Hepatic stellate cell (primary cell): ENCODE measurements at places on chromosomes 13 and 19.
A peak's percentile ranks its signal among the peaks of the same experiment; 100 is the strongest.

DNA sequence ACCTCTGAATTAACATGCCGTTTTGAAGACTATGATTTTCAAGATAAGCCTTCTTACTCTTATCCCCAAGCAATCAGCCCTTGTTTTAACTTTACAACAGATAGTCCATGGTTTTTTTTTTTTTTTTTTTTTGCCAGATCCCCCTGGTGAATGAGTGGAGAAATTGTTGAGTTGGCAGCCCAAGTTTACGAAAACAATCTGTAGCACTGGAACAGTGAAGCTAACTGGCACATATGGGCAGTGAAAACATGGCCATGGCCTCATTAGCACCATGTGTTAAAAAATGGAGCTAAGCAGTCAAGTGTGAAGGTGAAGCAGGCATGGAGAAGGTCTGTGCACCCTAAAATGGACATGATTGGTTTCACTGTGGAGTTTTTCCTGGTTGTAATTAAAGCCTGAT, 812.1 kb upstream of the MIR17HG start:
- no peak for DNase-seq

DNA sequence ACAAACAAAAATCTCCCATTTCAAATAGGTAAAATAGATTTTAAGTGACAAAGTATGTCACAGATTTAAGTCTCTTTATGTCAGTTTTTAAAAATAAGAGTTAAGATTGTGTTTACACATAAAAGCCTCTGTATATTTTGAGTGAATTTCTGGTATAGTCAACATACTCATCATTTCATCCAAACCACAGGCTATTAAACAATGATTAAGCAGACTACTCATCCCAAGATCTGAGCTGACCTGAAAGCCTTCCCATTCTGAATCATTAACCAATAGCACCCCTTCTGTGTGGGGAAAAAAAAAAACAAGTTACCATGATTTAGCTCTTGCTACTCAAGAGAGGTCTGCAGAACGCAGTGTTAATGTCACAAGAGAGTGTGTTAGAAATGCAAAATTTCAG, 284.4 kb upstream of the NBEA start:
- peak; percentile 6 for DNase-seq

DNA sequence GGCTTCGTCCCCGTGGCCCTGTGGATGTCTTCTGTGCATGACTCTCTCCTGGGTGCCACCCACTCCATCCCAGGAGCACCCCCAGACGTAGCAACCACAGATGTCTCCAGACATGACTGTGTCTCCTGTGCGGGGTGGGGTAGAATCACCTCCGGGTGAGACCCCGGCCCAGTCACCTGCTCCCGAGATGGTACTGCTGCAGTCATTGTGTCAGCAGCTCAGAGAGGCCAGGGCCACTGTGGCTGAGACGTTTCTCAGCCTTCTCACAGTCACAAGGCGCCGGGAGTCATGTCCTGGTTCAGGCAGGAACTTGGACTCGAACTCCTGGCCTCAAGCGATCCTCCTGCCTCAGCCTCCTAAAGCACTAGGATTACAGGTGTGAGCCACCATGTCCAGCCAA, 16.6 kb downstream of the NCLN start:
- no peak for DNase-seq

GRCh38 chr13:79673310-79673992, 192.5 kb downstream of the NDFIP2 start:
- no peak for DNase-seq

- no peak for DNase-seq
Measured at GRCh38 chr13:30156270-30156669, 151.1 kb downstream of the KATNAL1 start.

DNA sequence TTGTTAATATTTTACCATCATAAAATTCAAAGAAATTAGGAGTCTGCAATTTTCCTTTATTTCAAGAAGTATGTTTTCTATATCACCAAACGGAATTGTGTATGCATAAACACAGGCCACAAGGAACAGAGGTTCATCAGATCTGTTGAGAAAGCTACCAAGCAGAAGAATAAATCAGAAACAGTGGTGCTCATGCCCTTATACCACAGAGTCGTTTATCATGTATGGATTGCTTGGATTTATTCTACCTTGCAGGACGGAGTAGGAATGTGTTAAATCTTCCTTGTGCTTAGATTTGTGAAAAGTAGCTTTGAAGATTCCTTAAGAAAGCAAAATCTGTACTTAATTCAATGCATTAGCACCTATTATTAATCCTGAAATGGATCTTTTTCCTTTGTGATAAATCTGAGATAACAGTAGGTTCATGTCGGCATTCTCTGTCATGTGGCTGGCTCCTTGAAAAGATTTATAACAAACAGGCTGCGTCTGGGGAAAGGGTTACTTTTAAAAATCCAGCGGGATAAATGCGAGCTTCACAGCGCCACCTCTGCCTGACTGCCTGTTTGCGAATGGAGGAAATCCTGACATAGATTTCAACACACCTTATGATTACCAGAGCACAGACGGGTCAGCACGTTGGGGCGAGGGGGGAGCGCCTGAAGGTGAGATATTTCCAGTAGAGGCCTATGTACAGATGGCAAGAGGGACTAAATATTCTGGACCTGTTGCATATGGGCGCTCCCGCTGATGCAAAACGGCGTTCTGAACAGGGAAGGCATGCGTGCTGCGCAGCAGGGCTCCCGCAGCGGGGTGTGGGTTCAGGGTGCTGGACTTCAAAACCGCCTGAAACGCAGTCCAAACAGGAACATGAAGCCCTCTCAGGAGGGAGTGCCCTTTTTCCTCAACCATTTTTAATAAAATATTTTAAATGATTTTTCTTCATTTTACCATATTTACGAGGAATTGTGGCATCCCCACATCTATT, 445.5 kb upstream of the SGCG start:
- DNase-seq: no peak

GRCh38 chr13:41603917-41604316, 146.6 kb downstream of the RGCC start:
- DNase-seq: no peak

DNA sequence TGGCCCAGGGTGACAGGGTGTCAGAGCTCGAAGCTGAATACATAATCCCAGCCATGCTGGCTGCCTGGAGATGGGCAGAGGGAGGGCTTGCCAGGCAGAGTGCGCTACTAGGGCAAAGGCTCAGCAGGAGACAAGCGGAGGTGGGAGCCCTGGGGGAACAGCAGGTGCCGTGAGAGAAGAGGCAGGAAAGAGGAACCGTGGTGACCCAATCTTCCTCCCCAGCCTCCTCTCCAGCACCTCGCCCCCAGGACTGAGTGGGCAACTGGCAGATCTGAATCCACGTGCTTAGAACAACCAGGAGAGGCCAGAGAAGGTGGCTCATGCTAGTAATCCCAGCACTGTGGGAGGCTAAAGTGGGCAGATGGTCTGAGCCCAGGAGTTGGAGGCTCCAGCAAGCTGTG, 11.0 kb upstream of the CCL25 start:
- DNase-seq: no peak

DNA sequence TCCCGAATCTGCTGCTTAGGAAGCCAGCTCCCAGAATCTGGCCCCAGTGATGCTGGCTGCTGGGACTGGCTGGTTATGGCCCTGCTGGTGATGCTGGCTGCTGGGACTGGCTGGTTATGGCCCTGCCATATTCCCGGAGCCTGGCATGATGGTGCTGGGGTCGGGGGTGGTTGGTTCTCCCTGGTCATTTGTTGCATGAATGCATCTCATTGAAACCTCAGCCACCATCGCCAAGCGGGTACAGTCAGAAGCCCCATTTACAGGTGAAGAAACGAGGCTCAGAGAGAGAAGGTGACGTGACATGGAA, 2.1 kb downstream of the PGLYRP1 start:
- no peak for DNase-seq

- DNase-seq: no peak
Measured at GRCh38 chr13:58343076-58343475, 711.5 kb downstream of the PCDH17 start.

GRCh38 chr19:45876411-45877197, 9.3 kb downstream of the IRF2BP1 start:
- DNase-seq: peak; percentile 48

DNA sequence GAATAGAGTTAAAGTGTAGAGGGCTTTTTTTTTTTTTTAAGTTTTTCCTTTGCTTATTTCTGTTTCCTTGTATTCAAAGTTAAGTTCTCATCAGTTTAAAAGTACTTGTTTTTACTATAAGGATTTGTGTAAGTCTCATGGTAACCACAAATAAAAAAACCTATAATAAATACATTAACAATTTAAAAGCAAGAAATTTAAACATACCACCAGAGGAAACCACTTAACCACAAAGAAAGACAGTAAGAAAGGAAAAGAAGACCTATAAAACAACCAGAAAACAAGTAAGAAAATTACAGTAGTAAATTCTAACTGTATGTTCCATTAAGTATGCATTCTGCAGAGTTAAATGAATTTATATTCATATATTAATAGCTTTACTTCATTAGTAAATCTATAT, 999.1 kb upstream of the ATXN8OS start:
- no peak for DNase-seq

- no peak for DNase-seq
Measured at GRCh38 chr19:19628501-19629134, 598 bp upstream of the LPAR2 start.

DNA sequence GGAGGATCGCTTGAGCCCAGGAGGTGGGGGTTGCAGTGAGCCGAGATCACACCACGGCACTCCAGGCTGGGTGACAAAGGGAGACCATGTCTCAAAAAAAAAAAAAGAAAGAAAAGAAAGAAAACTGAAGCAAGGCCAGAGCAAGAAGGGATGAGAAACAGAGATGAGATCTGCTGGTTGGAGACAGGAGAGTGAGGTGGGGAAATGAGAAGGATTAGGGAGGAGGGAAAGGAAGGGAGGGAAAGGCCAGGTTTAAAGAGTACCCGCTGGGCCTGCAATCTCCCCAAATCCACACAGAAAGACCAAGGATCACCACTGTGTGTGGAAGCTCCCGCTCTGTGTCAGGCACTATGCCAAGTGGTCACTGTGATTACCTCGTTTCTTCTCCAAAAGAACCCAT, 16.3 kb upstream of the LYPD3 start:
- no peak for DNase-seq

- DNase-seq: no peak
Measured at GRCh38 chr19:2055931-2056836, 5.1 kb upstream of the MKNK2 start.

DNA sequence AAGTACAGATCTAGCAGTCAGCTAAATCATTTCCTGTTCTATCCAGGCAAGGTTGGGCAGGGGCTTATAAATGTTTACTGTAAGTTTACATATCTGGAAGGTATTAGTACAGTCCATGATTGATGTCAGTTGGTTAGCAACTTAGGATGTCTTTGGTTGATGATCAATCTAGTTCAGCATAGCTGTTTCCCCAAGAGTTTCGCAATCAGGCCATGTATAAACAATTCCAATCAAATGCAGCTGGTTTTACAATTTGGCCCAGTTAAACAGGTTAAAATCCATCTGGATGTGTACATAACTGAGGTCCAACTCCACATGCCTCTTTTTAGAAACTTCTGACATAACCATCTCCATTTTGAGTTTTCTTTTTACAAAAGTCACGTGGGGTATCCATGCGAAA, 6.9 kb downstream of the ZNF221 start:
- DNase-seq: no peak

GRCh38 chr13:68046903-68047302, 816.8 kb upstream of the PCDH9 start:
- DNase-seq: no peak

GRCh38 chr13:30906411-30907051, 460 bp downstream of the MEDAG start:
- peak; percentile 14 for DNase-seq

GRCh38 chr19:18795540-18795939, 4.4 kb upstream of the COMP start:
- DNase-seq: no peak
